ENCODE measurements at places on chromosomes 2 and 18. TPM values are rescaled to one million over a fixed set of nuclear protein-coding genes. Genes with fewer than 3 reads are reported as not detected.

The POU3F3 gene
- polyA plus RNA-seq, result not detected

- peaks cover 7% of the 10 kb centered on the region for H3K4me1 ChIP-seq
- no peak for DNase-seq
- H3K27me3 ChIP-seq, result no peaks in the 10 kb centered on the region
- H3K4me3 ChIP-seq, result no peak overlapping the region
- no peak overlapping the region for H3K27ac ChIP-seq
- H3K36me3 ChIP-seq, result no peaks in the 10 kb centered on the region
Observed at GRCh38 chr2:127530245-127531140, 4.2 kb upstream of the IWS1 start.

DNA sequence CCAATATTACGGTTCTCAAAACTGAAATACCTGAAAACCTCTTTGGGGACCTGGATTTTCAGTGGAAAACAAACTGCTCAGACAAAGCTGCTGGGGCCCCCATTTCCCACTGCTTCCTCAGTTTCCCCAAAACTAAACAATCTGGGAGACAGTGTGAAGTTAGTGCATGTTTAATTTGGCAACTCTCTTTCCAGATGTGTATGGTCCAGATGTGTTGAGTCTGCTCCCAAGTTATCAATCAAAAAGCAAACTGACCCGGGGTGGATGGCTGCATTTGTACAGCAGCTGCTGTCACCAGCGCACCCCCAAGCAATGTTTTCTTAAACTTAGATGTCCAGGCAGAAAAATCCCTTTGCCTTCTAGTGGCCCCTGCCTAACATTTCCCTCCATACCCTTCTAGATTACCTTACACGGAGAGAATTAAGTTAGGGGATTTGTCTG is 136.9 kb downstream of the COPS8 start:
- no peaks in the 10 kb centered on the region for H3K27me3 ChIP-seq
- no peak for DNase-seq
- H3K36me3 ChIP-seq, result no peaks in the 10 kb centered on the region

GRCh38 chr2:88933980-88934379 is 242.5 kb downstream of the RPIA start:
- H3K4me3 ChIP-seq, result no peak overlapping the region
- no peaks in the 10 kb centered on the region for H3K36me3 ChIP-seq
- no peak overlapping the region for H3K27ac ChIP-seq
- H3K27me3 ChIP-seq, result no peaks in the 10 kb centered on the region
- no peaks in the 10 kb centered on the region for H3K4me1 ChIP-seq

DNA sequence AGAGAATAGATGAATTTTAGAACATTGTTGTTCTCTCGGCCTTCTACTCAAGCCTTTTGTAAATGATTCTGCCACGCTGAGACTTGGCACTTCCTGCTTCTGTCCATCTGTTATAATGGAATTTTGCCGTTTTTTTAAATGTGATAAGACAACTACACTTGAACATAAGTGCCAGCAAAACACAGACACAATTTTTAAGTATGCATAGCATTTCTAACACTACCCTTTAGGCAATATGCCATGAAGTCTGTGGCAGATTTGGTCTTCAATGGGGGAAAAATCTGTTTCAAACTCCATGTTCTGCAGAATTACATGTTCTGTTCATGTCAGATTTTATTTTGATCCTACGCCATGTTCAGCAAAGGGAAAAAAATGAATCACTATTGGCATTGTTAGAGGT is 1170.7 kb upstream of the SLC39A10 start:
- no peaks in the 10 kb centered on the region for H3K27me3 ChIP-seq
- no peak overlapping the region for H3K4me3 ChIP-seq
- no peak overlapping the region for H3K27ac ChIP-seq
- H3K36me3 ChIP-seq, result no peaks in the 10 kb centered on the region

The TAF4B gene
- polyA plus RNA-seq, result 0.46 TPM

DNA sequence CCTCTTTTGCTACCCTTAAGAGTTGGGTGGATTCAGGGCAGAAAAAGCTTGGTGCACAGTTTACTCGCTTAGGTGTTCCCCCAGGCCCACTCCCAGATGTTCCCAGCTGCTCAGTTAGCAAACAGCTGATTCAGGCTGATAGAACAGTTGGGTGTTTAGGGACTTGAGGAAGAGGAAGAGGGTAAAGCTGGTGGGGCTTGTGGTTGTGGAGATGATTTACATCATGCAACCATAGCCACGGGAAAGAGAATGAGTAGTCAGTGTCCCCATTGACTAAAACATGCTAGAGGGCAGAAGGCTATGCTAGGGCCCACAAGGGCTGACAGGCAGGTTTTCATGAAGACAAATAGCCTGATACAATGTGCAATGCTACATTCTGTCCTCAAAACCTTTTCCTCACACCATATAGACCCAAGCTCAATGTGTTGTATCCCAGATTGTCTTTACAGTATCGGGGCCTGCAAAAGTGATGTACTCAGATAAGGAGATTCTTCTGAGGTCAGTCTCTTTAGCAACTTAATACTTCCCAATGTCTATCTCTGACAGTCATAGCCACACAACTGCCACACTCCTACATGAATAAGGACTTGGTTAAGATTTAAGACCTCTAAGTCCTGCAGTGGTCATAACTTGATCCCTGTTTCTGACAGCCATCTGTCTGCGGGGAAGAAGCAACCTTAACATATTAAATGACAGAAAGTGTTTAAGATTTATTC is 15.6 kb downstream of the COLEC12 start:
- DNase-seq, result no peak
- H3K4me3 ChIP-seq, result no peak overlapping the region
- no peaks in the 10 kb centered on the region for H3K27me3 ChIP-seq
- H3K36me3 ChIP-seq, result no peaks in the 10 kb centered on the region

DNA sequence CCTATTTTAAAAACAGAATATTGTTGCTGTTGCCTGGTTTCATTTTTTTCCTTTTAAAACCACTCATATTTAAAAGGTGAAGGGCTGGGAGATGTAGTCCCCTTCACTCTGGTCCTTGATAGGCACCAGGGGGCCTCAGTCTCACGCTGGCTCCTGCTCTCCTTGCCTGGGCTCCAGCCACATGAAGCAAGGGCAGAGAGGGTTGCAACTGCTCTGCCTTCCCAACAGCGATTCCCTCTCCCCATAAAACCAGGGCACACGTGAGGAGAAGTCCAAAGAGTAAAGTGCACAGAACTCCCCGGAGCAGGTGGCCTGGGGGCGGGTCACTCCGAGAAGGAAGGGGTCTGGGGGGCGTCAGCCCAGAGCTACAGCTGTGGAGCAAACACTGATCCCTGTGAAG is 12.8 kb downstream of the TMEM127 start:
- H3K4me1 ChIP-seq, result peaks cover 23% of the 10 kb centered on the region
- no peak overlapping the region for H3K27ac ChIP-seq
- peaks cover 47% of the 10 kb centered on the region for H3K36me3 ChIP-seq
- H3K27me3 ChIP-seq, result no peaks in the 10 kb centered on the region
- H3K4me3 ChIP-seq, result no peak overlapping the region

DNA sequence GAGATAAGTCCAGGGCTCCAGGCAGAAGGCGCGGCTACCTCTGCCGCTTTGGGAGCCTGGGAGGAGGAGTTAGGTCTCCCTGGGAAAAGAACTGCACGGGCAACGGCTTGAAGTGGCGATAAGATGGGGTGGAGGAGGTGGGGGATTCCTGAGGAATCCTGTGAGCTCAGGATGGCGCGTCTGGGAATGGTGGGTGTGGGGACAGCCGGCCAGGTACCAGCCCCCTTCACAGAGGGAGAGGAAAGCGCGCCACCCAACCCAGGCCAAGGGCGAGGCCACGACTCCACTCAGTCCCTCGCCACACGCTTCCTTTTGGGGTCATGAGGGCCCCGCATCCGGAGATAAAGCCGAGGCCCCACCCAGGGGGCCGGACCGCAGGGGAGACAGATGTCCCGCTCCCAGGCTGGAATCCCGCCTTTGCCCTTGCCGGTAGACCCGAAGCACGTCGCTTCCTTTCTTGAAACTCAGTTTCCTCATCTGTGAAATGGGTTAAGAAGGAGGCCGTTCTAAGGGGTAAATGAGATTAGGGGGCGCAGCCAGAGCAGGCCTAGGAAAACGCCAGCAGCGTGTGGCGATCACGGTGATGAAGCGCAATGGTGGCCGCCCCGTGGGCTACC is 1.7 kb upstream of the CTDSP1 start:
- peak; percentile 90 for DNase-seq
- no peaks in the 10 kb centered on the region for H3K4me1 ChIP-seq
- no peaks in the 10 kb centered on the region for H3K27me3 ChIP-seq
- H3K4me3 ChIP-seq, result peak overlapping the region; percentile 100
- peak overlapping the region; percentile 100 for H3K27ac ChIP-seq
- H3K36me3 ChIP-seq, result peaks cover 17% of the 10 kb centered on the region
